Stimulated activated CD8-positive, alpha-beta memory T cell treated with anti-CD3 and anti-CD28 coated beads, Interleukin-2, amount 100 ng/mL, for 1 hour (primary cell): ENCODE measurements at places on chromosomes 4 and X.

GRCh38 chr4:6491235-6491634, 18.8 kb upstream of the PPP2R2C start:
- DNase-seq: no peak

DNA sequence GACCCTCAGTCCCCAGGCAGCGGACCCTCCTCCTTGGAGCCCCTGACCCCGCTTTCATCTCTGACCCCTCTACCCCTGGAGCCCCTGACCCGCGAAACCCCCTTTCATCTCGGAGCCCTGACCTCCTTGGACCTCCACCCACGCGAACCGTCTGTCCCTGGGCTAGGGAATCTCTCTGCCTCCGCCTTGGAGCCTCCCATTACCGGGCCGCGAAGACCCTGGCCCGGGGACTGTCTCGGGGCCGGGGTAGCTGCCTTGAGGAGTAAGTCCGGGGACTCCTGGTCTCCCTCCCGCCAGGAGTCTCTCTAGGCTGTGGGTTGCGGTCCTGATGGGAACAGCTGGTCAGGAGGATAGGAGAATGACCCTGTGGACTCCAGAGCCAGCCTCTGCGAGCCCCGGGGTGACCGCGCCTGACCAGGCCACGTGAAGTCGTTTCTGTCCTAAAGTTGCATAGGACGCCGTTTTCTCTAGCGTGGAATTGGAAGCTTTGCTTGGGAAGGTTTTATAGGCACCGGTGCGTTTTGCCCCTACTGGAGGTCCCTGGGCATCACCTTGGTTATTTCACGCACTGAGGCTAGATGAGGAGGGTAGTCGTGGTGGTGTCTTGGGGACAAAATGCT, 824 bp downstream of the TBC1D14 start:
- DNase-seq: no peak

- DNase-seq: no peak
These were observed 177.1 kb upstream of the TET2 start for GRCh38 chr4:104969394-104970082.

DNA sequence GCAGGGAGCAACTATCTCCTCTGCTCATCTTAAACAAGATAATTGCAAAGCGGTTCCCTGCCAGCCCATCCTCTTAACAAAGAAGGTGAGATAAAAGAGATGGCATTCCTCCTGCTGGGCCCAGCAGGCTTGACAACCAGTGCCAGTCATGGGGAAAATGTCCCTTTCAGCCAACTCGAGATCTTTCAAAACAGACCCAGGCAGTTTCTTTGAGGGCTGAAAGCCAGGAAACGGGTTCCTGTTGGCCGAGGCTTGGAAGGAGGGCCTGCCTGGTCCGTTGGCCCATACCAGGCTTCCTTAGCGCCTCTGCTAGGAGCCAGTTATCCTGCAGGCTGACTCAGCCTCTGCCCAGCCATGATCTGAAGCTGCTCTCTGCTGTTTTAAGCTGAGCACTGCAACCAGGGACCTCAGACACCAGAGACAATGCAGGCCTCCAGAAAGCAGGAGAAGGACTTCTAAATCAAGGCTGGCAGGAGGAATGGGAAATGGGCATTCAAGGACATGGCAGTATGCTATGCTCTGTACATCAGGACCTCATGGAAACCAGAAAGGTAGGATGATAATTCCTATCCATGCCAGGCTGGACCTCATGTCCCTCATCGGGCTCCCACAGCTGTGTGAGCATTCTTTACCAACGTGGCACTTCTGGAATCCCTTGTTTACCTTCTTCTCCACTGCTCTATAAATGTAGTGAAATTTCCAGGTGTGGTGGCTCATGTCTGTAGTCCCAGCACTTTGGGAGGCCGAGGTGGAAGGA, 42.4 kb upstream of the SLC2A9 start:
- no peak for DNase-seq

DNA sequence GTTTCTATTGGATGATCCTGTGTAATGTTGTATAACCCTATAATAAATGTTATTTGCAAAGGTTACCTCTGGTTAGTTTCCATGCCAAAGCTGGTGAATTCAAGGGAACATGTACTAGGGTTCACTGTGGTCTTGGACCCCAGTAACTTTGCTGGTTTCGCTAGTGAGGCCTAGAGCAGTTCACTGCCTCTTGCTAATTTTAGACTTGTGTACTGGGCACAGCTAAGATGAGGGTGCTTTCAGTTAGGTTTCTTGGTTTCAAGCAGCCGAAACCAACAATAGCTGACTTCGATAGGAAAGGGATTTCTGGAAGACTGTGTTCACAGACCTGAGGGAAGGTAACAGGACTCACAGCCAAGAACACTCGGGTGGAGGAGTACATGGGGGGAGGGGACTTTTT, 215.5 kb upstream of the BCOR start:
- no peak for DNase-seq

- DNase-seq: no peak
These were observed 290.2 kb upstream of the VCX start for GRCh38 chrX:7552760-7553159.

- no peak for DNase-seq
These were observed 30.1 kb downstream of the NOP14 start for GRCh38 chr4:2932951-2933565.

- DNase-seq: no peak
These were observed 137.7 kb downstream of the ARX start for GRCh38 chrX:24877854-24878650.

DNA sequence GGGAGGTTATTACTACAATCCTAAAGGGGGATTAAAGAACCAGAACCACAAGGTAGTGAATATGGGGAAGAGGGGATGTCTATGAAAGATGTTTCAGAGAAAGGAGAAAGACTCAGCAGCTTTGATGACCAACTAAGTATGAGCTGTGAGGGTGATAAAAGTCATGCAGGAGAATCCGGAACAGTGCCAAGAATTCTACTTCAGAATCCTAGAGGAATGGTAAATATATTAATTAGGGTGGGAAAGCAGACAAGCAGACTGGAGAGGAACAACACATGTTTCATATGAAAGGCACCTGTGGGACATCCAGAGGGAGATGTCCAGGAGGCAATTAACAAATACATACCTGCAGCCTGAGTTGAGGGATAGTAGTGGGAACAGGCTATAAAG, 642.2 kb upstream of the DIPK2B start:
- DNase-seq: no peak

GRCh38 chr4:40916218-40916555, 166.4 kb downstream of the NSUN7 start:
- DNase-seq: no peak

DNA sequence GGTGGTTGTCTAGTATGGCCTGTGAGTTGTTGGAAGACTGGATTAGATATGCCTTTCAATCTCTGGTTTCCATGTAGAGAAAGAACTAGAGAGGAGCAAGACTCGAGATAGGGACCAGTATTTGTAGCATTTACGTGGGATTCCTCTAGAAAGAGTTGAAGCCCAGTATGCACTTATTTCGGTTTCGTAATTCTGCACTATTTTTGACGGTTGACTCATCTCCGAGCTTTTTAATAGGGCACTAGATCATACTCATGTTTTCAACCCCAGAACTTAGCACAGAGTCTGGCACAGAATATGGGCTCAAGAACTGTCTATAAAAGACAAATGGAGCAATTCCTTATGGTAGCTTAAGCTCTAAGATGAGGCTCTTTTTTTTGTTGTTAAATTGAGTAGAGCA, 15.7 kb downstream of the HELT start:
- DNase-seq: no peak

GRCh38 chr4:114015444-114015899, 36.0 kb upstream of the ARSJ start:
- no peak for DNase-seq

GRCh38 chrX:21412029-21412428, 37.8 kb downstream of the CNKSR2 start:
- DNase-seq: no peak

- no peak for DNase-seq
These were observed 43.1 kb downstream of the SRPX2 start for GRCh38 chrX:100687128-100687527.

DNA sequence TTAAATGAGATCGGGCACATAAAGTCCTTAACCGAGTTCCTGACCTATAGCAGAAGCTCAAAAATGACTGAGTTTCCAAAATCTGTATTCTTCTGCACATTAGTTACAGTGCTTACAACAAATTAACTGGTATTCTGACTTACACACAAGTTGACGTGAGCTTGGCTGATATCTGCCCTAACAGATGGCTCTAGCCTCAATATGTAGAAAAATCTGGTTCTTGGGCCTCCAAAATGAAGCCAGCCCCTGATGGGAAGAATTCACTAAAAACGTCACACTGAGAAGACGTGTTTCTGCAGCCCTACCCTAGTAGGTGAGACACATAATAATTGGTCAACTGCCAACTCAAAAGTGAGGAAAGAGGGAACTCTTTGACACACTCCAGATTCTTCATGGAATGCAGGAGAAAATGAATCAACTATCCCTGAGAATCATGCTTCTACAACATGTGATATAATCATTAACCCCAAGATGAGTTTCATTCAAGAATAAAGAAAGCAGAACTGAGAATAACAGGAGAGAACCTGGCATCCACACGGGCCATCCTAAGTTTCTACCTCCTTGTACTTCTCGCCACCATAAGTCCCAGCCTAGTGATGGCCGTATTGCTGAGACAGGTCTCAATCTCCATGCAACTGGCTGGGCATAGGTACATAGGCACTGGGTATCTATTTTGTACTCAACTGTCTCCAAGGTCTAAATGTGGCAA, 8.2 kb downstream of the STX18 start:
- no peak for DNase-seq

- DNase-seq: no peak
These were observed 85.8 kb downstream of the SLC10A7 start for GRCh38 chr4:146435962-146436361.

- no peak for DNase-seq
These were observed 19.6 kb upstream of the SOD3 start for GRCh38 chr4:24775750-24776149.

GRCh38 chr4:183636923-183637322, 22.1 kb downstream of the RWDD4 start:
- no peak for DNase-seq

- DNase-seq: no peak
These were observed 76.2 kb downstream of the ARHGEF9 start for GRCh38 chrX:63708801-63709200.

DNA sequence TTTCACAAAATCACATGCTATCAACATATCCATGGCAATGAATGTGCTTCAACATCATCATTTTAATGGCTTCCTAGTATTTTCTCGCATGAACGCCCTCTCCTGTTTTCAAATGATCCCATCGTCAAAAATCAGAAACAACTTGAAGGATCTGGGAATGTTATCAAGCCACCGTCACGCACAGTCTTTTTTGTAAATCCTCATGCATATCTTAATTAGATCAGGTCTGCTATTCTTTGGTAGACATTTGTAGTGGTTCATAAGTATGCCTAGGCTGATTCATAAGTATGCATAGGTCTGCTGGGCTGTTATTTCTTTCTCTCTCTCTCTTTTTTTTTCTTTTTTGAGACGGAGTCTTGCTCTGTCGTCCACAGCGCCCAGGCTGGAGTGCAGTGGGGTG, 101.6 kb downstream of the CLNK start:
- DNase-seq: no peak

DNA sequence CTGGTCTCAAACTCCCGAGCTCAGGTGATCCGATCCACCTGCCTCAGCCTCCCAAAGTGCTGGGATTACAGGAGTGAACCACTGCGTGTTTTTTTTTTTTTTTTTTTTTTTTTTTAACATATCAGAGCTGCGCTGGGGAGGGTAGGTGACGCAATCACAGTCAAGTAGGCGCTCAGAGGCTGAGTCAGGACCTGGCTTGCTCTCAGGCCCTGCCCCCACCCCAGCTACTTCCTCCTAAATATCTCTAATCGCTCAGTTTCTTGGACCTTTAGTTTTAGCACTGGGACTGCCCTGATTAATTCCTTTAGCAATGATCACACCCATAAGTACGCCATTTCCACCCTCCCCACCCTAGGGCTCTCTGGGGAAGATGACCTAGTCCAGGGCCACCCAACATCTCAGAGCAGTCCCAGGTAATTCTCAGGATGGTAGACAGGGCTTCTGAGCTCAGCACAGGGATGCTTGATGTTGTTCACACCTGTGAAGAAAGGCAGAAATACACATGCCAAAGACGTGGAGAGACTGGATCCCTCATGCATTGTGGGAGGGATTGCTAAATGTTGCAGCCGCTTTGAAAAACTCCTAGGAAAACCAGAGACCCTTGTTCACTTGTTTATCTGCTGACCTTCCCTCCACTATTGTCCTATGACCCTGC, 50.2 kb downstream of the DDX3X start:
- no peak for DNase-seq
